ENCODE measurements at places on chromosomes 16 and 17.
A peak's percentile ranks its signal among the peaks of the same experiment; 100 is the strongest.

DNA sequence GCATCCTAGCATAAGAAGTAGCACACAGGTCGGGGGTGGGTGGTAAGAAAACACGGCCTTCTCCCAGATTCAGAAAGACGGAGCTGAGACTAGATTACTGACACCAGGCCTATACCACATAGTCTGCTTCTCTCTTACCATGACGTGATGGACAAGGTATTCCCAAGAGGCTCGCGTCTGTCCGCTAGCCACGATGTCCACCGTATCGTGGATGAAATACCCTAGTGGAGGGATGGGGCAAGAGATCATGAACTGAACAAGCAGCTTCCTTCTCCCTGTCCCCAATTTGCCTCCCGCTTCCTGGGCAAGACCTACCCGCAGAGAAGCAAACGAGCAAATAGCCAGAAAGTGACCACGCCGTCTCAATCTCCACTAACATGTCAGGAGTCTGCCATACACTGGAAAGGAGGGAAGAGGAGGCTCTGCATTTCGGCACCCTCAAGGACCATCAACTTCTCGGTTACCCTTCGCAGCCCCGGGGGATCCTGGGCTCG, 820 bp downstream of the TLCD1 start:
- DNase-seq = peak; percentile 57

GRCh38 chr16:17793354-17793753, 322.6 kb upstream of the XYLT1 start:
- no peak for DNase-seq

DNA sequence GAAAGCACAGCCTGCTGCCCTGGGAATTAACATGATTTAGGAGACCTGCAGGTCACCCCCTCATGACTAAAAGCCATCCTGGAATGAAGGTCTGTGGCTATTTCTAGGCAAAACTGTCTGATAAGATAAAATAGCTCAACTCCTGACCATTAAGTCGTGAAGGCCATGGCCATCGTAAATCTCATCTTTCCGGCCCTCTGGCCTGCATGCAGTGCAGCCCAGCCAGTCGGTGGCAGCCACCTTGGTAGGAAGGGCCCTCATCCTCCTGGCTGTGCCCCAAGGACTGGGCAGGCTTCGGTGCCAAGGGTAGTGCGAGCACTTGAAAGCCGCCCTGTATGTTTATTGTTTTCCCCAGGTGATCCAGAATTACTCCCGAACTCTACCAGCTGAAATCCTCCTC, 18.2 kb upstream of the MEOX1 start:
- DNase-seq = no peak

- no peak for DNase-seq
These were observed 4.8 kb downstream of the GNG13 start for GRCh38 chr16:795580-796229.

- DNase-seq = no peak
These were observed 5.6 kb downstream of the STX4 start for GRCh38 chr16:31038993-31039392.
